ENCODE measurements at places on chromosomes 16 and 17. TPM values are rescaled to one million over a fixed set of nuclear protein-coding genes. Genes with fewer than 3 reads are reported as not detected.

Gene ALDH3A1
- not detected for total RNA-seq

Gene ADAD2
- not detected for total RNA-seq

GRCh38 chr16:84677849-84678248 lies 22.0 kb upstream of the USP10 start:
- no peak for DNase-seq

- no peak for DNase-seq
These were observed 546 bp upstream of the PSMD7 start for GRCh38 chr16:74296104-74296431.

DNA sequence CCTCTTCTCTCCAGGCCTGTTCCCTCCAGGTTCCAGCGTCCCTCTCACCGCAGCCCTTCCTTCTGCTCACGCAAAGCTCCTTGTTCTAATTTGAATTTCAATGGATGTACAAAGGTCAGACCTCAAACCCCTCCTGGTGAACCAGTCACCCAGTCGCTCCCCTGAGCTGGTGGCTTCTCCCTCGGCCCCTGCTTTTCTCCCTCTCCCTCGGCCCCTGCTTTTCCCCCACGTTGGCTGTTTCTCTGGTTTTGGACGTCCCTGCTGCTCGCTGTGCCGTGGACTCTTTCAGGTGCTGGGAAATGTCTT lies 8.6 kb upstream of the MSLN start:
- no peak for DNase-seq

All from activated T-helper 1 cell treated with anti-CD3 and anti-CD28 coated beads, Interleukin-12 subunit alpha, Interleukin-12 subunit beta, Interleukin-2, Interleukin-4 antibody, amounts not matched to agents 30 ng/mL and 10 ng/mL and 1 ng/mL, durations not matched to agents 14 hours and 24 hours and 36 hours (primary cell).